Coronary artery (tissue), 2 donors: ENCODE measurements at places on chromosomes 7 and 10.

- DNase-seq: no peak
Measured at GRCh38 chr7:112083776-112084355, 122.3 kb downstream of the DOCK4 start.

DNA sequence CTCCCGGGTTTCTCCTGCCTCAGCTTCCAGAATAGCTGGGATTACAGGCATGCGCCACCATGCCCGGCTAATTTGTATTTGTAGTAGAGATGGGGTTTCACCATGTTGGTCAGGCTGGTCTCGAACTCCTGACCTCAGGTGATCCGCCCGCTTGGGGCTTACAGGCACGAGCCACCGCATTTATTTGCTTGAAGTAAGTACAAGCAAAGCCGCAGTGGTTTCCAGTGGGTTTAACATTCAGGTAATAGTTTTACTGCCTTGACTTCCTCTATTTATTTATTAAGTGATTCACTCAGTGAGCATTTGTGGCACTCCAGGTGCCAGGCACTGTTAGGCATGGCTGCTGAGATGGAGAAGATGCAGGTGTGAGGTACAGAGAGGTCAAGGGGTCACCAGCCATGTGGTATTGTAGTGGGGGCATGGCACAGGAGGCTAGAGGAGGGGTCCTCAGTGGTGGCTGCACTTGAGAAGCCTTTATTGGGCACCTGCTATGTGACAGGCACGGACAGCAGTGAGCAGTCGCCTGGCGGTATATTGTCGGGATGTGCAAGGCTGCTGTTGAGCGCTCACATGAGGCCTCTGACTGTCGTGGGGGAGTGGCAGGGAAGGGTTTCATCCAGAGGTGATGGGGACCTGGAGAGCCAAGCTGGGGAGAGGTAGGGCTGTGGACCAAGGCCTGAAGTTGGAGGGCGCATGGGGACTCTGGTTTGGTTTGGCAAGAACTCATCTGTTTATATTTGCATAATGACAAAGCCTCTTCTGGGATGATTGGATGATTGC is 54.9 kb downstream of the DOCK1 start:
- DNase-seq: no peak

DNA sequence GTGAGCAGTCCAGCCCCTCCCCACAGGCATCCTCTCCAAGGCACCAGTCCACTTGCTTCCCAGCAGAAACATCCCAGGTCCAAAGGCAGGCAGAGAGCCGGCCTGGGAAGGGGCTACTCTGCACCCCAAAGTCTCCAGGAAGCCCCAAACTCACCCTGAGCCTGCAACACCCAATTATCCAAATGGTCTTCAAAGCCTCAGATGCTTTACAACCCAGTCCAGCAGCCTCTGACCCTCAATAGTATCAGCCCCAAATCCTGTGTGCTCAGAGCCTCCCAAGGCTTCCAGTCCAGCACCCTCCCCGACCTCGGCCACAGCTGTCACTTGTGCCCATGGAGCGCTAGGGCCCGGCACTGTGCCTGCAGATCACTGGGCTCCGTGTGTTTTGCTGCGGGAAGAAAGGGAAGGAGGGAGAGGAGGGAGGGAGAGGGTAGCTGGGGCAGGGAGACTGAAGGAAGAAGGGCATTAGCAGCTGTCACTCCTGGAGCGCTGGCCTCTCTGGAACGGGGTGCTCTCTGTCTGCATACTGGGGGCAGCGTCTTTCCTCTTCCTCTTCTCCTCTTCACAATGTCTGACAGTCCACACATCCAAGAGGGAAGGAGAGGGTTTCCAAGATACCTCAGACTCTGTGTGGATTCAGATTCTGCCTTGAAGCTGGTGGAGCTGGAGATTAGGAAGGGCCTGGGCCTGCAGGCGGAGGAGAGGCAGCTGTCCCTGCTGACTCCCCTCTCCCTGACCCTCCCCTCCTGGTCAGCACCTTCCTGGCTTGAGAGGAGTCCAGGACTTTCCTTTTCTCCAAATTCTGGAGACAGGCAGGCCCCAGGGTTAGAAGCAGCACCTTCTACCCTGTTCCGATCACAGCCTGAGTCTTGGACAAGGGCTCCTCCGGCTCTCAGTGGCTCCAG is 13.2 kb downstream of the CALML5 start:
- no peak for DNase-seq

- DNase-seq: no peak
Measured at GRCh38 chr7:144144426-144144825, 21.4 kb downstream of the OR2A14 start.

GRCh38 chr7:54946764-54947163 is 72.1 kb upstream of the EGFR start:
- DNase-seq: no peak

DNA sequence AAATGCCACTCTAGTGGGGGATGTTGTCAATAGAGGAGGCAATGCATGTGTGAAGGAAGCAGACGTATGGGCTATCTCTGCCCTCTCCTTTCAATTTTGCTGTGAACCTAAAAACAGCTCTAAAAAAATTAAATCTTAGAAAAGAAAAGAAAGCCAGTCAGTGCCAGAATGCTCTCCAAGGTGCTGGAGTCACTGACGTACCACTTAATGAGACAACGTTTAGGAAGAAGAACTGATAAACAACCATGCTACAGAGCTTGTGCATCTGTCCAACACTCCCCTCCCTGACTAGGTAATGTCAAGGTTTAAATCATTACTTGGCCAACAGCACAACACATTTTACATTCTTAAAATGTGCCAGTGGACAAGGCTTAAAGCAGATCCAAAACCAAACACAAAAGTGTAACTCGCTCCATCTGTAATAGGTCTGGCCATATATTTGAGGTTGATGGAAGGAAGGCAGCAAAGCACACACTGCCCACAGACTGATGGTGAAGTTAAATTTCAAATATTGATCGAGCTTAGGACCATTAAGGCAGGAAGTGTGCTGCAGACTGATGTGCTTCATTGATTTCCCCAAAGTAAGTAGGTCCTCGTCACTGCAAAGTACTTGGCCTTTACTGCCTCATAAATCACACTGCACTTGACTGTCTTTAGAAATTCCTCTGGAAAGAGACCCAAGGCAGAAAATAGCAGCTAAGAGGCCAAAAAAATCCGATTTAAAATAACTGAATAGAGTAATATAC is 15.5 kb downstream of the ARMH3 start:
- DNase-seq: no peak

- DNase-seq: no peak
Measured at GRCh38 chr7:121398246-121398645, 2.1 kb upstream of the FAM3C start.

GRCh38 chr10:110363572-110364411 is 59.1 kb upstream of the SMNDC1 start:
- no peak for DNase-seq

GRCh38 chr7:135573541-135573940 is 15.8 kb downstream of the NUP205 start:
- no peak for DNase-seq

DNA sequence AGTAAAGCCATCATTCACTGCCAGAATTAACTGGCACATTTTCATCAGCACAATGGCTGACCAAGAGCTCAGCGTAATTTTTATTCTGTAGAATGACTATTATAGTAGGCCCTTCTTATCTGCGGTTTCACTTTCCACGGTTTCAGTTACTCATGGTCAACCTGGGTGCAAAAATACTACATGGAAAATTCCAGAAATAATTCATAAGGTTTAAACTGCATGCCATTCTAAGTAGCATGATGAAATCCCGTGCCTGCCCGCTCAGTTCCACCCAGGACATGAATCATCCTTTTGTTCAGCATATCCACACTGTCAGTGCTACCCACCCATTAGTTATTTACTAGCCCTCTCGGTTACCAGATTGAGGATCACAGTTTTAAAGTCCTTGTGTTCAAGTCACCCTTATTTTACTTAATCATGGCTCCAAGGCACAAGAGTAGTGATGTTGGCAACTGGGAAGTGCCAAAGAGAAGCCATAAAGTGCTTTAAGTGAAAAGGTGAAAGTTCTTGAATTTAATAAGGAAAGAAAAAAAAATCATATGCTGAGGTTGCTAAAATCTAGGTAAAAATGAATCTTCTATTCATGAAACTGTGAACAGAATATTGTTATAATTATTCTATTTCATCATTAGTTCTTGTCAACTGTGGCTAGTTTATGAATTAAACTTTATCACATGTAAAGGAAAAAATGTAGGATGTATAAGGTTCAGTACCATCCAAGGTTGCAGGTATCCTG is 204.9 kb downstream of the DOCK4 start:
- no peak for DNase-seq

DNA sequence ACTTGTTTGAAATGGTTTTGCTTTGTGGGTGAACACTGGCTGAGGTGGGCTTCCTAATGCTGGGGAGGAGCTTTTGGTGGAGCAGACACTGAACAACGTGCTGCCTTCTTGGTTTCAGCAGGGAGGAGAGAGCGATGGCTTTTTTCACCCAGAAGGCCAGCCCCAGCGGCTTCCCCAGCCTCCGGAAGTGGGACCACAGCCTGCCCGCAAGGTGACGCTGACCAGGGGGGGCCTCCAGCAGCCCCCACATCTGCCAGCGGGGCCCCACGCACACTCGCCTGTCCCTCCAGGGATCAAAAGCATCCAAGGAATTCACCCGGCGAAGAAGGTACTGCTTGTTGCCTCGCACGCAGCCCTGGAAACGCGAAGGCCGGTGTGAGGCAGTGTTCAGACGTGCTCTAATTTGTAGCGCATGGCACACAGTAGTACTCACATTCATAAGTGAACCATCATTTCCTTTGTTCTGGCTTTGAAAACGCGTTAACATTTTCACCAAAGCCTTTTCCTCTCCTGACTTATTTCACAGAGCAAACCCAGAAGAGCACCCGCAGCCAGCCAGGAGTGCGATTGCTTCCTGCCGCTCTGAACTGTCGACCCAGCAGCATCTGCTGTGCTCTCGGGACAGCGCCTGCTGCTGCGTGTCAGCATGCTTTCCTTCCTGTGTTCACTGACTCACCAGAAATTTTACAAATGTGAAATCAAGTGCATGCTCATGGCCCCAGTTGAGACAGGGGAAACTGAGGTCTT is 48.4 kb downstream of the SHH start:
- DNase-seq: no peak

- DNase-seq: no peak
Measured at GRCh38 chr10:67612577-67613537, 83.1 kb downstream of the CTNNA3 start.

- DNase-seq: no peak
Measured at GRCh38 chr10:96494694-96495093, 19.0 kb downstream of the TLL2 start.

DNA sequence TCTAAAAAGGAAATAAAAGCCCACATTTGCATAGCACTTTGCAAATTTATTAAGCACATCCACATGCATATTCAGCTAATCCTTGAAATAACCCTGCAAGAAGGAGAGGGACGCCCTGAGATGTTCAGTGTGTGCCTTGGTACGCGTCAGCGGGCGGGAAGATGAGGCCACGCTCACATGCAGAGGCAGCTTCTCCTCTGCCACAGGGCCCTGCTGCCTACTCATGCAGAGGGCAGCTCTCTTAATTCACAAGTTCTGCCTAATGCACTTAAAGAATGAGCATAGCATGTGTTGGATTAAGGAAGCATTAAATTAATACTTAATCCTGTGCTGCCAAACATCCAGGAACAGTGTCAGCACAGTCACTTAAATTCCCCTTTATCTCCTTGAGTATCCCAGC is 132.3 kb downstream of the HECW1 start:
- DNase-seq: no peak

- no peak for DNase-seq
Measured at GRCh38 chr10:106577266-106577665, 587.2 kb downstream of the SORCS1 start.

GRCh38 chr7:28688174-28688573 is 270.0 kb downstream of the TRIL start:
- DNase-seq: no peak

- no peak for DNase-seq
Measured at GRCh38 chr7:16667355-16667754, 21.4 kb downstream of the BZW2 start.

- DNase-seq: no peak
Measured at GRCh38 chr10:100132427-100132826, 50.8 kb upstream of the CPN1 start.

GRCh38 chr10:124670849-124671248 is 73.3 kb downstream of the FAM53B start:
- no peak for DNase-seq

DNA sequence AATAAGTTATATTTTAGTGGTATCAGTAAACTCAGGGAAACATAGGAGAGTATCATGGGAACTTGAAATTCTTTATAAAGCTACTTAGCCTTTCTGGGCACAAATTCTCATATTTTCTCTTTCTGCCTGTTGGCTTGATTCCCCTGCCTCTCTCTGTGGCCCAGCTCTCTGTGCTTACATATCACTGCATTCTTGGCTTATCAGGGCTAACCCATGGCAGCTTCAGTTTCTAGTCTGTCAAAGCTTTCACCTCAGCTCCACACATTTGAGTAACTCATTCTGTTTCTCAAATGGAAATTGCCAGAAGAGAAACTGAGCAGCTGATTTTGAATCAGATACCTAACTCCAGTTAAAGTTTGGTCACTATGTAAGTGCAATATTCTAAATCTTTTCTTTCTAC is 713.1 kb downstream of the DNAJB9 start:
- no peak for DNase-seq

GRCh38 chr10:34743814-34744213 is 71.3 kb downstream of the PARD3 start:
- no peak for DNase-seq

GRCh38 chr7:2893411-2893861 is 49.3 kb upstream of the GNA12 start:
- no peak for DNase-seq

DNA sequence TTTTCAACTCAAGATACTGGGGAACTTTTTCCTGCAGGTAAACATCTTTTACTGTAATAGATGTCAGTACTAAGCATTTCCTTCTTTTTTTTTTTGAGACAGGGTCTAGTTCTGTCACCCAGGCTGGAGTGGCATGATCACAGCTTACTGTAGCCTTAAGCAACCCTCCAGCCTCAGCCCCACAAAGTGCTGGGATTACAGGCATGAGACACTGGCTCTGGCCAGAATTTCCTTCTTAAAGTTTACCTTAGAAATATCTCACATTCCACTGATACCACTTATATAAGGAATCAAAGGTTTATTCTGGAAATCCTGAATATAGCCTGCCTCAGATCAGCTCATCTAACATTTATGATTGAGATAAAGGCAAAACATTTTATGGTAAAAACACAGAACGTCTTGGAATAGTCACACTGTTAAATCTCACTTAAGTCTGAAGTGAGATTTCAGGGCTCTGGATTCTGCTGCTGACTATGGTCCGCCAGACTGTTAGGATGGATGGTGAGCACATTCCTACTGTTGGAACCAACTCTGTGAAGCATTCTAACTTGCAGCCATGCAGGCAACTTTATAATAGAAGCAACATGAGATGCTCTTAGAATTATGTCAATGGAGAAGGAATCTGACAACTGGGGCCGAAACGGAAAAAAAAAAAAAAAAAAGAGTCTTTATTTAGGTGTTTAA is 151.9 kb downstream of the ZMYND11 start:
- no peak for DNase-seq

- no peak for DNase-seq
Measured at GRCh38 chr7:71735961-71736556, 604.1 kb downstream of the GALNT17 start.

- no peak for DNase-seq
Measured at GRCh38 chr10:70942125-70942524, 53.8 kb upstream of the PCBD1 start.

DNA sequence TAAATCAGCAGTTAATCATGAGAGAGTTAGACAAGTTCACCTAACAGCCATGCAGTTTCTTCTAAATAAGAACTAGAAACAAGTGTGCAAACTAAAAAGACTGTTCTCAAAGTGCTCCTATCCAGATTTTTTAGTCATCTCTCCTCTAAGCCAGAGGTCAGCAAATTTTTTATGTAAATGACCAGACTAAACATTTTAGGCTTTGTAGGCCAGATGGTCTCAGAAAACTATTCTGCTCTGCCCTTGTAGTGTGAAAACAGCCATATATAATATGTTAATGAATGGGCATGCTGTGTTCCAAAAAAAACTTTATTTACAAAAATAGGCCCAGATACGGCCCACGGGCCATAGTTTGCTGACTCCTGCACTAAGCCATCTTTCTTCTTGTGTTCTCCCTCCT is 263.0 kb upstream of the LRRN3 start:
- DNase-seq: no peak
